ENCODE measurements at places on chromosomes 4 and X. TPM values are rescaled to one million over a fixed set of nuclear protein-coding genes. Genes with fewer than 3 reads are reported as not detected.
A peak's percentile ranks its signal among the peaks of the same experiment; 100 is the strongest.

DNA sequence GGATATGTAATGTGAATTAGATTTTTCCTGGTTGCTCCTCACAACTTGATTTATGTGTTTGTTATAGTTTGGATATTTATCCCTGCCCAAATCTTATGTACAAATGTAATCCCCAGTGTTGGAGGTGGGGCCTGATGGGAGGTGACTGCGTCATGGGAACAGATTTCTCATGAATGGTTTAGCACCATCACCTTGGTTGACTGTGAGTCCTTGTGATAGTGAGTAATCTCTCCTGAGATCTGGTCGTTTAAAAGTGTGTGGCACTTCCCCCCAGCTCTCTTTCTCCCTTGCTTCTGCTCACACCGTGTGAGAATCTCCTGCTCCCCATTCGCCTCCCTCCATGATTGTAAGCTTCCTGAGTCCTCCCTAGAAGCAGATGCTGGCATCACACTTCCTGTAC lies 2.2 kb downstream of the MID2 start:
- H3K27ac ChIP-seq = peak overlapping the region; percentile 38
- H3K4me1 ChIP-seq = peaks cover 25% of the 10 kb centered on the region
- no peaks in the 10 kb centered on the region for H3K36me3 ChIP-seq
- H3K4me3 ChIP-seq = peak overlapping the region; percentile 47
- no peak for DNase-seq

- peak overlapping the region; percentile 10 for H3K4me3 ChIP-seq
- H3K27ac ChIP-seq = peak overlapping the region; percentile 67
- peaks cover 58% of the 10 kb centered on the region for H3K36me3 ChIP-seq
- DNase-seq = no peak
- peaks cover 60% of the 10 kb centered on the region for H3K4me1 ChIP-seq
Measured at GRCh38 chr4:184460499-184461285, 13.7 kb downstream of the IRF2 start.

DNA sequence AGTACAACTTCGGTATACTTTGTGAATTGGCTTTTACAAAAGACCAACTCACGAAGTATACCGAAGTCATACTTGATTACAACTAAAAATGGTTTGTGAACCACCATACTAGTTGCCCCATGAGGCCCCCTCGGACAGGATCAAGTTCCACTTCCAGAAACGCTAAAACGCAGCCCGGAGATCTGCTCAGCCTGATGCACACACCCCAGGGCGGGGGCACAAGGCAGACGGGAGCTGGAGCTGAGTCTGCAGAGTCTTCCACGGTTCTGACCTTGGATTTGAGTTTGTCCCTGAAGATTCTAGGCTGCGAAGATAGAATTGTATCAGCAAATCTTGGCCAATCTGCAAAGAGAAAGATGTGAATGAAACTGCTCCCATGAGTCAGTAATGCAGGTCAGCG lies 118.1 kb downstream of the SORCS2 start:
- H3K4me3 ChIP-seq = no peak overlapping the region
- H3K4me1 ChIP-seq = no peaks in the 10 kb centered on the region
- no peaks in the 10 kb centered on the region for H3K27me3 ChIP-seq
- H3K27ac ChIP-seq = no peak overlapping the region

- no peaks in the 10 kb centered on the region for H3K36me3 ChIP-seq
- H3K4me1 ChIP-seq = no peaks in the 10 kb centered on the region
- no peak overlapping the region for H3K4me3 ChIP-seq
- H3K27me3 ChIP-seq = peaks cover 13% of the 10 kb centered on the region
- DNase-seq = no peak
Measured at GRCh38 chr4:141215030-141215429, 5.7 kb upstream of the ZNF330 start.

GRCh38 chrX:105701310-105702052 lies 120.9 kb upstream of the NRK start:
- no peaks in the 10 kb centered on the region for H3K36me3 ChIP-seq
- no peaks in the 10 kb centered on the region for H3K27me3 ChIP-seq
- H3K4me1 ChIP-seq = no peaks in the 10 kb centered on the region
- no peak overlapping the region for H3K27ac ChIP-seq
- H3K4me3 ChIP-seq = no peak overlapping the region

DNA sequence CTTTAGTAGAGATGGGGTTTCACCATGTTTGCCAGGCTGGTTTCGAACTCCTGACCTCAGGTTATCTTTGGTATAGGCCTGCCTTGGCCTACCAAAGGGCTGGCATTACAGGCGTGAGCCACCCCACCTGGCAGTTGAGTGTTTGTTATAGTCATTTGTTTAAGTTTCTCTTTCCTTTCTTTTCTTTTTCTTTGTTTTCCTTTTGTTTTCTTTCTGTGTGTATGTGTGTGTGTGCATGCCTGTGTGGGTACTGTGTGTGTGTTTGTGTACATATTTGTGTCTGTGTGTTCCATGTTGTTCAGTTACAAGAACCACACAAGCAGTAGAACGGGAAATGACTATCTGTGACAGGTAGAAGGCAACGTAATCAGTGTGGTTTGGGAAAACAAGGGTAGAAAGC lies 624.9 kb downstream of the FSTL5 start:
- H3K27ac ChIP-seq = no peak overlapping the region
- no peaks in the 10 kb centered on the region for H3K4me1 ChIP-seq
- DNase-seq = no peak
- H3K4me3 ChIP-seq = no peak overlapping the region

GRCh38 chrX:10567136-10567535 lies 53.2 kb downstream of the MID1 start:
- no peak overlapping the region for H3K4me3 ChIP-seq
- DNase-seq = no peak
- no peaks in the 10 kb centered on the region for H3K4me1 ChIP-seq
- no peaks in the 10 kb centered on the region for H3K27me3 ChIP-seq
- H3K36me3 ChIP-seq = no peaks in the 10 kb centered on the region
- no peak overlapping the region for H3K27ac ChIP-seq

The TRPC3 gene
- 0.67 TPM for total RNA-seq

GRCh38 chrX:45322820-45323219 lies 122.1 kb upstream of the DIPK2B start:
- DNase-seq = no peak
- H3K36me3 ChIP-seq = no peaks in the 10 kb centered on the region
- no peaks in the 10 kb centered on the region for H3K4me1 ChIP-seq
- H3K4me3 ChIP-seq = no peak overlapping the region
- H3K27ac ChIP-seq = no peak overlapping the region
- no peaks in the 10 kb centered on the region for H3K27me3 ChIP-seq

DNA sequence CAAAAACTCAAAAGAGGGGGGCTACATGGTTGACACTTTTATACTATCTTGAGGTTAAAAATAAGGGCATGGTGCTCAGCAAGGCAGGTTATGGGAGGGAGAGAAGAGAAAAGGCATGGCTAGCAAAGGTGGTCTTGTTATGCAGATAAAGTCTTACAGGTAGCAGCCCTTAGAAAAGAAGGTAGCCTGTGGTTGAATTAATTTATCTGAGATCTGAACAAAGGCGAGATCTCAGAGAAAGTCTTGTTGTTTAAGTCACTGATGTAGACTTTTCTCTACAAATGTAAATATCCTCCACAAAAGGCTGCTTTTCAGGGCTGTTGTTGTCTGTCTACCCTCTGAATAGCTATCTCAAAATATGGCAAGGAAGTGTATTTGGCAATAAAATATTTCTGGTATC lies 1250.4 kb downstream of the PCDH18 start:
- H3K27ac ChIP-seq = no peak overlapping the region
- H3K4me1 ChIP-seq = no peaks in the 10 kb centered on the region
- H3K27me3 ChIP-seq = no peaks in the 10 kb centered on the region
- H3K4me3 ChIP-seq = no peak overlapping the region
- no peaks in the 10 kb centered on the region for H3K36me3 ChIP-seq
- no peak for DNase-seq

DNA sequence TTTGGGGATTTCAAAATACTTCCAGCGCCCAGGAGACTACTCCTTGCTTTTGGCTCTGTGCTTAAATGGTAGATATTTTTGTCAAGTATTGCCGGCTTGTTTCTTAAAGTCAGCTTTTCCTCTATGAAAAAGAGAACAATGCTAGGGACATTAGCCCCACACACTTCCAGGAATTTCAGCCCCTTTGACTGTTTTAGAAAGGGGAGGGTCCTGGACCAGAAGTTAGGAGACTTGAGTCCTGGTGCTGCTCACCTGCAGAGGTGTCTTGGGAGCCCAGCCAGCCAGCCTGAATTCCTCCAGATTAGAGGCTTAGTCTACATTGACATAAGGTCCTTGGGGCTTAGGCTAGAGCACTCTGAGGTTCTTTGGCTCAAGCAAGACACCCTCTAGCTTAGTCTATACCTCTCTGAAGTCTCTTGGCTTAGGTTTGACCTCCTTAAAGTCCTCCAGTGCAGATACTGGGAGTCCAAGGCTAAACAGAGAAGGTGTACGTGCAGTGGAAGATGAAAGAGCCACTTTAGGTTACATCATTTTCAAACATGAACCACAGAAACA lies 1.6 kb upstream of the SETD7 start:
- peak overlapping the region; percentile 94 for H3K4me3 ChIP-seq
- peaks cover 4% of the 10 kb centered on the region for H3K27me3 ChIP-seq
- H3K27ac ChIP-seq = no peak overlapping the region
- H3K36me3 ChIP-seq = no peaks in the 10 kb centered on the region
- H3K4me1 ChIP-seq = peaks cover 57% of the 10 kb centered on the region
- no peak for DNase-seq

The SHOX gene
- not detected for total RNA-seq

GRCh38 chrX:103066606-103067005 lies 2.6 kb upstream of the BEX1 start:
- no peak for DNase-seq
- no peaks in the 10 kb centered on the region for H3K4me1 ChIP-seq
- no peak overlapping the region for H3K27ac ChIP-seq
- H3K27me3 ChIP-seq = peaks cover 9% of the 10 kb centered on the region

DNA sequence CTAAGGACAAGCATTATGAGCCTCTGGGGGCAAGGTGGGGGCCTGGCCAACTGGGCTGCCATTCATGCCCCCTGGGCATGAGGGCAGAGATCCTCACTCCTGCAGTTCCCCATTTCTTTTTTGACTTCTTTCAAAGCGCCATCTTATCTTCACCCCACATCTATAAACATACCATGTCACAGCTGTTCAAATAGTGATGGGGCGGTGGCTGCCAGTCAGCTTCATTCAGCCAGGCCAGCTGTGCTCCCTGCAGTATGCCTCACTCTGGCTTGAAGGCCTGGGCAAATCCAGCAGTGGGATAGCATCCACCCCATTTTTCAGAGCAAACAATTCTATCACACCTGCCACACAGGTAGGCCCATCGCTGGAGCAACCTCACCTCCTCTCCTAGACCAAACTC lies 85.5 kb downstream of the NHSL2 start:
- no peak overlapping the region for H3K27ac ChIP-seq
- peaks cover 18% of the 10 kb centered on the region for H3K27me3 ChIP-seq
- DNase-seq = no peak
- H3K4me3 ChIP-seq = no peak overlapping the region
- no peaks in the 10 kb centered on the region for H3K4me1 ChIP-seq

The PNMA3 gene
- total RNA-seq = 1.0 TPM

- H3K27me3 ChIP-seq = peaks cover 31% of the 10 kb centered on the region
- no peak overlapping the region for H3K27ac ChIP-seq
- peak overlapping the region; percentile 70 for H3K4me3 ChIP-seq
- DNase-seq = no peak
- H3K36me3 ChIP-seq = no peaks in the 10 kb centered on the region
Measured at GRCh38 chr4:86892636-86892960, 376 bp upstream of the C4orf36 start.

The FAM193A gene
- total RNA-seq = 31.2 TPM

The GPRASP3 gene
- total RNA-seq = 1.4 TPM

The SYAP1 gene
- 22.6 TPM for total RNA-seq

DNA sequence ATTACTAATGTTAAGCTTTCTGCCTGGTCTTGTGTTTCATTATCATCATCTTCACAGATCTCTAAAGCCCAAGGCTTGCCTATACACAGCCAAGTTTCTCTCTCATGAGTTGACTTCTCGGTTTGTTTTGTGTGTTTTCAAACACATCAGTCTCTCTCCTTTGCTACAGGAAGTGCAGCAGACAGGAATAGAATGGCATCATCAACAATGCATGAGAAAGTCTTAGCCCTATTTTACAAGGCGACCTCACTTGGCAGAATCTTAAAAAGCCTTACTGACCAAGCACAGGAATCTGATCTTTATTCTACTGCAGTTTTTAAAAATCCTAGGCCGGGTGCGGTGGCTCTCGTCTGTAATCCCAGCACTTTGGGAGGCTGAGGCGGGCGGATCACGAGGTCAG lies 36.8 kb downstream of the CC2D2A start:
- H3K27me3 ChIP-seq = peaks cover under 1% of the 10 kb centered on the region
- no peak for DNase-seq
- no peak overlapping the region for H3K27ac ChIP-seq
- peaks cover 2% of the 10 kb centered on the region for H3K4me1 ChIP-seq

DNA sequence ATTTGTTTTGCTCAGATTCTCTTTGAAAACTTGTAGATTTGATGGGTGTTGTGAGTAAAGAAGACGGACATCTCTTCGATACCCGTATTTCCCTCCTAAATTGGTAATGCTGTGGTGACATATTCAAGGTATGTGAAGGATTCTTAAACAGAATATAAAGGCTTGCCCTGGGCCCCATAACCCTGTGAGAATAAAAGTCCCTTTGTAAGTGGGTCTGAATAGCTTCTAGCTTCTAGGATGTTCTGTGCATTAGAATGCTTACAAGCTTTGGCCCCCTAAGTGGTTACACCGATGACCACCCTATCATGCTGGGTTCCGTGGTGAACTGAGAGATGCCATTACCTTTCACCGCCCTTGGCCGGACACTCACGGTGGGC lies 574 bp upstream of the MOB1B start:
- peaks cover 20% of the 10 kb centered on the region for H3K4me1 ChIP-seq
- peaks cover 16% of the 10 kb centered on the region for H3K36me3 ChIP-seq
- H3K27me3 ChIP-seq = no peaks in the 10 kb centered on the region
- no peak for DNase-seq

DNA sequence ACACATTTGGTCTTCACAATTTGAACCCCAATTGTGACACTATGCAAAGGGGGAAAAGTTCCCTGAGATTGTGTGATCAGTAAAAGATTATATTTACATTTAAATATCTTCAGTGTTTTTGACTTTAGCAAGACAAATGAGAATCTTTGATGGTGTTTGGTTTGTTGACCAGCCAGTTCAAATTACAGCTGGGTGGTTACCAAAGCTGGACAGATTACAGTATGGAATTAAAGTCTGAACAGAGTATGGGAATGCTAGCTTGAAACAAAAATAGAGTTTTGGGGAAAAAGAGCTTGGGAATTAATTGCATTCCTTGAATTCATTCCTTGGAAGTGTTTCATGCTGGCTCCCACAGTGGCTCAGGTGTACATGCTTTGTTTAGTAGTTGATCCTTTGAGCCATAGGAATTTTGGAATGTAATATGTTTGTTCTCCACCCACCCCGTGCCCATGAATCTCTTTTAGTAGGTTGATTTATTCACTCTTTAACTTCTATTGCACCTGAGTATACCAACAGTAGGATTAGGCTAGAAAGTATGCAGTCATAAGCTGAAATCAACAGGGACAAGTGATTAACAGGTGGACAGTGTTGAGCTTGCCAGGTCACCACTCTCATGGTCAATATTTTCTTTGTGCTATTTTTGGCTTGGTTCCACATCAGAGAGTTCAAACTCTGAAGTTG lies 81.1 kb upstream of the HELT start:
- no peak for DNase-seq
- peaks cover 11% of the 10 kb centered on the region for H3K27me3 ChIP-seq
- H3K27ac ChIP-seq = no peak overlapping the region
- no peaks in the 10 kb centered on the region for H3K36me3 ChIP-seq

GRCh38 chr4:3320361-3321023 lies 27.7 kb downstream of the RGS12 start:
- no peaks in the 10 kb centered on the region for H3K36me3 ChIP-seq
- no peak overlapping the region for H3K4me3 ChIP-seq
- H3K27me3 ChIP-seq = no peaks in the 10 kb centered on the region
- H3K4me1 ChIP-seq = no peaks in the 10 kb centered on the region

- DNase-seq = no peak
- no peaks in the 10 kb centered on the region for H3K4me1 ChIP-seq
- H3K4me3 ChIP-seq = no peak overlapping the region
Measured at GRCh38 chr4:176034936-176035335, 30.7 kb upstream of the WDR17 start.

Measured in activated T-helper 2 cell treated with anti-CD3 and anti-CD28 coated beads, Interferon-gamma antibody, Interleukin-2, Interleukin-4, amounts not matched to agents 10 μg/mL and 5 μg/mL and 100 μg/mL, durations not matched to agents 14 hours and 24 hours and 36 hours (primary cell).